Astrocyte of the hippocampus (primary cell): ENCODE measurements at places on chromosomes 6 and 20.

DNA sequence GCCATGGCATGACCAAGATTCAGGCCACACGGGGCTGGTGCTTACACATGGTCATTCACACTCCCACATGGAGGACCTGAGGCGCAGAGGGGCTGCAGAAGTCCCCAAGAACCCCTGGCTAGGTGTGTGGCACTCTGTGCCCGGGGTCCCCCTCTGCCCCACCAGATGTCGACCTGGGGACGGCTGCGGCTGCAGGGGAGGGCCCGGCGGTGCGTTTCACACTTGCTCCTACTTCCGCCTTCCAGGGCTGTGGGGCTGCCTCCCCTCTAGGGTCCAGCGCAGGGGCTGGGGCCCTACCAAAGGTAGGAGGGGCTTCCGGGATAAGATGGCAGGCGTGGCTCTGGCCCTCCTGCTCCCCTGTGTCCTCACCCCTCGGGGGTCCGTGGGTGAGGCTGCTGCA, 81.1 kb upstream of the SLCO4A1 start:
- DNase-seq: no peak

- peak; percentile 96 for DNase-seq
Measured at GRCh38 chr6:57267586-57268293, 45.6 kb upstream of the RAB23 start.

DNA sequence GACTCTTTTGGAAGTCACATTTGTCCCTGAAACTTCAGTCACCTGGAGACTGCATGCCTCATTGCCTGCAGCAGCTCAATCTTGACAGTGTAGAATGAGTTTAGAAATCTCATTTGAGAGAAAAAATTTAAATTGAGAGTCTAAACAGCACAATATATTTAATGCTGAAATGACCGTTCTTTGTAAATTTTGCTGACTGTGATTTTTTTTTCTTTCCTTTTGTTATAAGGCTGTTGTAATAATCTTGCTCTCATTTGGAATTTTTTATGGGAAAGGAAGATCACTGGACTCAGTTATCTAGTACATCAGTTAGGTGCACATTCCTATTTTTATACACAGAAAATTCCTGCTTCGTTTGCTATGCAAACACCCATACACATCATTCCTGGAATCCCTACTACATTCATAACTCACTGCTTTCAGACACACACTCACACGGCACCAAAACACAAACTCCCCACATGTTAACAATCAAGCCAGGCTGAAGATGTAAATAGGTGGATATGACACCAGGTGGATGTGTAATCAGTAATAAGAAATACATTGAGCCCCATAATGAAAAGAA, 43.8 kb downstream of the PTCHD4 start:
- no peak for DNase-seq

- no peak for DNase-seq
Measured at GRCh38 chr6:104884867-104885517, 25.3 kb upstream of the HACE1 start.

GRCh38 chr6:96923871-96924493, 546 bp upstream of the KLHL32 start:
- peak; percentile 29 for DNase-seq

DNA sequence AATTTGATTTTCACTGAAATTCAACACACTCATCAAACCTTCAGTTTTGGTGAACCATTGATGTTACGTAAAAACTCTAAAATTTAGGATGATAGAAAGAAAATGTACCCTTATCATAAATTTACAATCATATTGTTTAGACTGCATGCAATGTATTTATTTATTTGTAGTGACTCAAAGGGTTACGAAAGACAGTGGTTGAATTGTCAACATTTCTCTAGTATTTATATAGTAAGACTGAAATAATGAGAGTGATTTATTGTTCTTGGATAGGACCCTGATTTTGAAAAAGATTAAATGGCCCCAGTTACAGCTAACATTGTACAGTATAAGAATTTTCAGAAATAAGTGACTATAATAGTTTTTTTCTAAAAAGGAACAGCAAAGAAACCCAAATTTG, 591.5 kb downstream of the RFPL4B start:
- DNase-seq: no peak

DNA sequence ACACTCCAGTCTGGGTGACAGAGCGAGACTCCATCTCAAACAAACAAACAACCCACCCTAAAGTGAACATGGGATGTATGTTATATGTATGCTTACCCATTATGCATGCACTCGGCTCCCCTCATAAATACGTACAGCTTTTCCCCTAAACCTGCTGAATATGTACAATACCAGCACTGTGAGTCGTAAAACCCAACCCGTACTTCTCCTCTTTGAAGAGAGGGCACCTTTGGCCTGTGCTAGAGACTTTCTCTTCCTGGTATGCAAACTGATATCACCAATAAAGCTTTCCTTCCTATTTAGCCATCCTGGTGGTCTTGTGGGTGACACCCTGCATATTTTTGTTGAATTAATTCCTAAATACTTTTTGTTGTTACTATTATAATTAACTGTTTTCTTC, 51.3 kb downstream of the VSTM2L start:
- no peak for DNase-seq

DNA sequence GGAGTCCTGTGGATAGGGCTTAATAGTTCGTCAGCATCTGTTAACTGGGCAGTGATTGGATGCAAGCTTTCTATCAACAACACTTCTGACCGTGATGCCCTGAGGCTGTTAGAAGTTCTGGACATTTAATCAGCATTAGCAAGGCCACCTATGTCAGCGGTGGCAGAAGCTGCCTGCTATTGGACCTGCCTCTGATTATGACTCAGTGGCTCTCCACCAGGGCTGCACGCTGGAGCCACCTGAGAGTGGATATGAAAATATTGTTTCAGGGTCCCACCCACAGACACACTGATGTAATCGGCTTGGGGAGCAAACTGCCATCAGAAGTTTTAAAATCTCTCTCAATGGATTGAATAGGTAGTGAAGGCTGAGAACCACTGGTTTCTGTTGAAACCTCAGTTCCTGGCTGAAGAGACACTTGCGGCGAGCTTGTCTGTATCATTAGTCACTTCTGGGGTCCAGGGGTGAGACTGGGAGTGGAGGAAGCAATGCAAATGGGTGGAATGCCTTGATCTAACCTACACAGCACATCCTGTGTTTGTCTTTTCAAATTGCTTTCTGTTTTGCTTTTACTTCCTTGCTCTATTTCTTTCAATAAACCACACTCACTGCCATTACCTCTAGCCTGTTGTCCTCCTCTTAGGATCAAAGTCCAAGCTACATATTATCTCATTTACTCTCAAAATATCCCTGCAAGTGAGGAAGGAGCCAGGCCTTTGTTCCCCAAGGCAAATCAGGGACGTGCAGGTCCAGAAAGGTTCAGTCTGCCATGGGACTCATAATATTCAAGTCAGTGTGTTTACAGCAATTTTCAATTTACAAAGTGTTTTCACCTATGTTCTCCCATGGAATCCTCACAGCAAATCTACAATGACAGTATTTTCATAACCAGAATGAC, 4.2 kb downstream of the CLIC5 start:
- no peak for DNase-seq

- peak; percentile 90 for DNase-seq
Measured at GRCh38 chr6:82144007-82144851, 103.3 kb downstream of the IBTK start.

- DNase-seq: no peak
Measured at GRCh38 chr6:28171271-28171670, 29.6 kb downstream of the ZKSCAN8 start.
